Mesothelial cell of epicardium (in vitro differentiated cells): ENCODE measurements at places on chromosomes 13 and 19. TPM values are rescaled to one million over a fixed set of nuclear protein-coding genes. Genes with fewer than 3 reads are reported as not detected.

- H3K27ac ChIP-seq, result no peak overlapping the region
- H3K36me3 ChIP-seq, result no peaks in the 10 kb centered on the region
- H3K4me3 ChIP-seq, result no peak overlapping the region
- H3K4me1 ChIP-seq, result peaks cover 57% of the 10 kb centered on the region
- H3K27me3 ChIP-seq, result no peaks in the 10 kb centered on the region
- DNase-seq, result no peak
These were observed 52.5 kb downstream of the FOXO1 start for GRCh38 chr13:40613914-40614313.

NEK5 gene
- total RNA-seq, result 4.3 to 5.1 TPM (median 4.9 TPM) in 3 replicates

GRCh38 chr19:29387586-29387985, 138.2 kb upstream of the VSTM2B start:
- no peaks in the 10 kb centered on the region for H3K4me1 ChIP-seq
- H3K27me3 ChIP-seq, result peaks cover 47% of the 10 kb centered on the region
- H3K4me3 ChIP-seq, result no peak overlapping the region
- DNase-seq, result no peak
- H3K27ac ChIP-seq, result no peak overlapping the region

DNA sequence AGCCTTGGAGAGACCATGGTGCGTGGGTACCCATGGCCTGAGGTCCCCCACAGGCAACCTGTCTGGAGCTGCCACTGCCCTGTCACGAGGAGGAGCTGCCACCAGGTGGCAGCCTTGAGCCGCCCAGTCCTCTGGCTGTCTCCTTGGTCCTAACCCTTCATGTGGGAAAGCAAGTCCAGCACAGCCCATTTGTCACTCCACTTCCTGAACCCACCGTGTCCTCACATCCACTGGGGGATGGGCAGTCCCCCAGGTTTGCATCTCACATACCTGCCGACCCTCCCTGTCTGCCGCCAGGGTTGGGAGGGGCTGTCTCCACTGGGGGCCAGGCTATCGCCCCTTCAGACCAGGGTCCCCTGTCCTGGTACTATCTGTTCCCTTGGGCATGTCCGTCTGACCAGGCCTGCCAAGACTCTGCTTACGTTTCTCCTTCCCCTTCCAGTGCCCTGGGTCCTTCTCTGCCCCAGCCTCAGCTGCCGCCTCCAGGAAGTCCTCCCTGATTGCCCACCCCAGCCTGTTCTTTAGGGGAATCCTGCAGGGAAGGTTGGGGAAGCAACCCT, 4.5 kb downstream of the FAM174C start:
- H3K4me3 ChIP-seq, result peak overlapping the region; percentile 37
- H3K27ac ChIP-seq, result peak overlapping the region; percentile 12
- peaks cover 4% of the 10 kb centered on the region for H3K36me3 ChIP-seq
- H3K27me3 ChIP-seq, result peaks cover 6% of the 10 kb centered on the region
- H3K4me1 ChIP-seq, result peaks cover 13% of the 10 kb centered on the region

GRCh38 chr19:51123381-51123800, 1.3 kb upstream of the SIGLEC9 start:
- H3K4me3 ChIP-seq, result no peak overlapping the region
- no peak overlapping the region for H3K27ac ChIP-seq
- H3K36me3 ChIP-seq, result no peaks in the 10 kb centered on the region
- DNase-seq, result no peak

DNA sequence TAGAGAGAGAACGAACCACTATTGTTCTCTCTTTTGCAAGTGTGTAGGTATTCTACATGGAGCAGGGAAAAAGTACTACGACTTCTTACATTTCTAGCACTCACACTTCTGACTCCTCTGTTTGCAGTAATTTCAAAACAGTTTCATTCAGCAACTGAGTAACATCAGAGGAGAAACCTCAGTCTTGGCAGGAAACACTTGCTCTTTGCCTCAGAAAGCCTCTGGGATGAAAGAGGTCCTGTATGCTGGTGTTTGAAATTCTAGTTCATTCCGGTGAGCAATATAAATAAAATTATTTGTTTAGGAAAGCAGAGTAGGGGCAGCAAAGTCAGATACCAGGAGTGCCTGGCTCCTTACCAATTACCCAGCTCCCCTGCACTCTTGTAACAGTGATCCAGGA, 595.5 kb downstream of the TBC1D4 start:
- no peak overlapping the region for H3K4me3 ChIP-seq
- H3K36me3 ChIP-seq, result no peaks in the 10 kb centered on the region
- no peak overlapping the region for H3K27ac ChIP-seq
- DNase-seq, result no peak

DNA sequence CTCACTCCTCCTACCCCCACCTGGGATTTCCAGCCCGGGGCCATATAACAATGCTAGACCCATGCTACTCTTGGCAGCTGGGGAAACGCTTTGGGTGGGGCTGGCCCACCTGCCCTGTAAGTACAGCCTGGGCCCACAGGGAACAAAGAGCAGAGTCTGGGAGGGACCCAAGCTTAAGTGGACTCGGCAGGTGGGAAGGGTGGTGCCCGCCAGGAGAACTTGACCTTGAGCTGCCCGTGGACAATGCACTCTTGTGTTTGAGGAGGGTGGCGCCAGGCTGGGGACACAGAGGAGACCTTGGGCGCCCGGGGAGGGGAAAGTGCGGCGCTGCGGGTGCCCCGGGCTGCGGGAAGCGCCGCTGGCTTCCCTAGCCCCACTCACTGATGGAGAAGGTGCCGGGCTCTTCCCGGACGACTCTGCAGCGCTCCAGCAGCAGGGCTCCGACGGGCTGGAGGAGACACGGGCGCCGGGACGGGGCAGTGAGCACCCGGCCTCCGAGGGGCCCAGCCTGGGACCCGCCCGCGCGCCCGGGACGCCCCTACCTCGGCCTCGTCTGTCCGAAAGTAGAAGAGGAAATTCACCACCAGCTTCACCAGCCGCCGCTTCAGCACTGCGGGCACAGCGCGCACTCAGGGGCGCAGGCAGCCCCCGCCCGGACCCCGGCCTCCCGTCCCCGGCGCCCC, 607 bp downstream of the PLEKHJ1 start:
- H3K4me3 ChIP-seq, result peak overlapping the region; percentile 87
- H3K27me3 ChIP-seq, result no peaks in the 10 kb centered on the region
- H3K4me1 ChIP-seq, result peaks cover 38% of the 10 kb centered on the region
- H3K27ac ChIP-seq, result peak overlapping the region; percentile 93
- H3K36me3 ChIP-seq, result peaks cover 9% of the 10 kb centered on the region

GNG8 gene
- total RNA-seq, result 7.6 to 13.7 TPM (median 12.2 TPM) in 3 replicates

PCDH9 gene
- 26.9 to 31.2 TPM (median 29.7 TPM) in 3 replicates for total RNA-seq

- H3K27ac ChIP-seq, result peak overlapping the region; percentile 30
- H3K4me3 ChIP-seq, result no peak overlapping the region
- H3K27me3 ChIP-seq, result no peaks in the 10 kb centered on the region
- peaks cover 22% of the 10 kb centered on the region for H3K4me1 ChIP-seq
- DNase-seq, result no peak
These were observed 427.2 kb downstream of the COG6 start for GRCh38 chr13:40082639-40083038.

WDR83 gene
- 12.5 to 14.6 TPM (median 13.6 TPM) in 3 replicates for total RNA-seq

NDUFA11 gene
- 229 to 235 TPM (median 233 TPM) in 3 replicates for total RNA-seq
